ENCODE measurements at places on chromosomes 13 and 19. TPM values are rescaled to one million over a fixed set of nuclear protein-coding genes. Genes with fewer than 3 reads are reported as not detected.
A peak's percentile ranks its signal among the peaks of the same experiment; 100 is the strongest.

The MAMSTR gene
- 1.7 TPM for total RNA-seq

The CGB8 gene
- not detected for total RNA-seq

- DNase-seq, result peak; percentile 82
These were observed 6.8 kb downstream of the TMED1 start for GRCh38 chr19:10828981-10829821.

- DNase-seq, result no peak
These were observed 955.6 kb downstream of the PCDH17 start for GRCh38 chr13:58587183-58587582.

DNA sequence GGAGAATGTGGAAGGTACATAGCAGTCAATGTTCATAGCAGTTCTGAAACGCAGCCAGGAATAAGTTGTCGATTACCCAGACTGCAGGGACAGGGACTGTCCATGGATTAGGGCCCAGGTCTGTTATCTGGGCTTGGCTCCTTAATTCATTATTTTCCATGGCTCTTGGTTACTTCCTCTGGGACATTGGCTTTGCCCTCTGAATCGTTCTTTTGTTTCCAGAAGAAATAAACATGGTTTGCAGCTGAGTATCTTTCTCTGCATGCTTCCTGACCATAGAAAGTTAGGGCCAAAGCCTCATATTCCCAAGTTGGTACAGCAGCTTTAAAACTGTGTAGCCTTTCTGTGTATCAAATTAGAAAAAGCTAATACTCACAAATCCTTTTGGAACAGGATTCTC lies 121.7 kb upstream of the MAB21L1 start:
- DNase-seq, result no peak

Measured in H7 (cell line).